ENCODE measurements at places on chromosomes 2 and 18.

DNA sequence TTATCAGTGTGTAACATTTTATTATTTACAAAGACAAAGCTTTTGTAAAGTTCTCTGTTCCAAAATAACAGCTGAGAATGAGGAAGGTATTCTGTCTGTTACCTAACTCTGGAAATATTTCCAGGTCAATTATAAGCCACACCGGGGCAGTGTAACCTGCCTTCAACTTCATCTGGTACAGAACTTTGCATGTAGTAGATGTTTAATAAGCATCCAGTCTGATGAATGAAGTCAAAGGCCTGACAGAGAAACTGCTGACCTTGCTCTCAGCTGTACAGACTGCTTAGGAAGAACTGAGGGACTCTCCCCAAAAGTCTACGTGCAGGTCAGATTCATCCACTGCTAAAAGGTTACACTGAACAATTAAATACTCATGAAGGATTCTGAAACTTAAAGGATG, 43.3 kb downstream of the WDFY1 start:
- no peak for DNase-seq

DNA sequence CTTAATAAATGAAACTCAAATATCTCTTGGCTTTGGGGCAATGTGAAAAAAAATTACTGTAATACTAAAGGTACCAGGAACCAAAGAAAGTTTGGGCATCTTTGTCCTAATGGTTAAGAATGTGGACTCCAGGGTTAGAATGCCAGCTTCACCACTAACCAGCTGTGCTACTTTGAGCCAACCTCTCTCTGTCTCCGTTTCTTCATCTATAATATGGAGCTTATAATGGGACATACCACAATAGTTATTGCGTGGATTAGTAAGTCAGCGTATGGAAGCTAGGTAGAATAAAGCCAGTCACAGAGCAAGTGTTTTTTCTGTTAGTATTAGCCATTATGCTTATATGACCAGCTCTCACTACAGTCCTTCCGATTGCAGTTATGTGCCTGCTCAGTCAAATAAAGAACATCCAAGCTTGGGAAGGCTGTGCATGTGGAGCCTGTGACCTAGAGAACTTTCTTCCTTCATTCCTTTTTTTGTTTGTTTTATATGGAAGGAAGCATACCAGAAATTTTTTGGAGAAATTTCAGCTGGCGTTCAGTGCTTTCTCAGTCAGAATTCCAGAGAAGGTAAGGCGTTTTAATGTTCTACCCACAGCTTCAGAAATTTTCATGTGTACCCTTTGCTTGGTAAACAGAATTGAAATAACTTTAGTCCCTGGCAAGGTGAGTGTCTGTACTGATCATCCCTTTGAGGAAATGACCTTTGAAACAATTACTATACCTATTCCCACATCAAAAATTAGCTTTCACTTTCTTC, 114.0 kb upstream of the RND3 start:
- DNase-seq, result no peak

DNA sequence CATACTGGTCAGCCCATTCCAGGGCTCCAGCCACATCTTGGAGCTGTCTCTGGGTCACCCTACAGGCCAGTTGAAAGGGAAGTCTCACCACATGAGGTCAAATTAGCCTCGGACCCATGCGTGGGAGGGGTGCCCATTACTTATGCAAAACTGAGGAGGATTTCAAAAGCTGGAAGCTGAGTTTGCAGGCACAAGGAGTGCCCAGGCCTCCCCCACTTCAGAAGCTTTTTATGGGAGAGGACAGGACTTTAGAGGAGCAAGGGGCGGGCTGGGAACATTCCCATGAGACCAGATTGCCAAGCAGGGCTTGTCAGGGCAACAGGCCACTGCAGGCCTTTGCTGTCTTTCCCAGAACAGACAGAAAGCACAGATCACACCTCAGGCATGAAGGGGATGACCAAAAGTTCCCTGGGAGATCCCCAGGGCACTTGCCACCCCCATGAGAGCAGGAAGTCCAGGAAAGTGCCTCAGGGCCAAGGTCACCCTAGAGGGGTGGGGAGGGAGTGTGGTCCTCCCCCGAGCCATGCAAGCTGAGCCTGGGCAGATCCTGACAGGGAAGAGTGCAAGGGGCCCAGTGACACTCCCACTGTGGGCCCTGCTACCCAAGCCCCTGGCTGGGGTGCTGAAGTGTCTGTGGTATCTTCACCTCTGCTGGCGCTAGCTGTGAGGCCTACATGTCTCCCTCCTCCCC, 267.7 kb downstream of the BCL11A start:
- DNase-seq, result no peak

- no peak for DNase-seq
These were observed 15.9 kb downstream of the LYPD6 start for GRCh38 chr2:149346272-149346671.

GRCh38 chr2:59301466-59302402, 1060.6 kb upstream of the FANCL start:
- no peak for DNase-seq

- no peak for DNase-seq
These were observed 278.4 kb upstream of the SPRED2 start for GRCh38 chr2:65710779-65711295.

- DNase-seq, result no peak
These were observed 303.9 kb upstream of the EPHA4 start for GRCh38 chr2:221876016-221876415.

Measured in activated CD4-positive, alpha-beta T cell treated with anti-CD3 and anti-CD28 coated beads, Interleukin-2, amount 50 U/mL, for 24 hours (primary cell).